ENCODE measurements at places on chromosomes 1 and 21.

DNA sequence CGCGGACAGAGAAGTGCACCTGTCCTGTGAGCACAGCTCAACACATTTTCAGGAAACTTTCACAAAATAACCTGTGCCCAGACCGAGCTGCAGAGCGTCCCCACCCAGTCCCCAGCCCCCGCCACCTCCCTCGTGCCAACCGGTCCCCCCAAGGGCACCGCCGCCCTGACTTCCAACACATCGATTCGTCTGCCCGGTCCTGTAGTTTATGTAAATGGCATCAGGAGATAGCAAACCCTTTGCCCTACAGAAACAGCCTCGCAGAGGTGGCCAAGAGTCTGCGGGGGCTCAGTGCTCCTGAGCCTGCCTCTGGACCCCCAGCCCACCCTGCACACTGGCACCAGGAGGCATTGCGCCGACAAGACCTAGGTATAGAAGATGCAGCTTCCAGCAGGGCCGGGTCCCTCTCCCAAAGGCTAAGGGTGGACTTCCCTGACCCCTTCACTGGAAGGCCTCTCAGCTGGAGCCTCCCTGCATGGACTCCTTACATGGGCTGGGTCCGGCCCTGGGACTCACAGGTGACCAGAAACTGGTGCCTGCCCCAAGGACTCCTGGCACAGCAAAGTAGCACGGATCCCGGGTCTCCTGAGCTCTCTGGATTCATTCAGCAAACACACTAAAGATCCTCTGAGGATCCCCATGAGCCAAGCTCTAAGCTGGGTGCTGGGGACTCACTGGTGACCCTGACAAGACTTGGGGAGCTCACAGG, 6.6 kb upstream of the PLEKHG5 start:
- no peak for DNase-seq

DNA sequence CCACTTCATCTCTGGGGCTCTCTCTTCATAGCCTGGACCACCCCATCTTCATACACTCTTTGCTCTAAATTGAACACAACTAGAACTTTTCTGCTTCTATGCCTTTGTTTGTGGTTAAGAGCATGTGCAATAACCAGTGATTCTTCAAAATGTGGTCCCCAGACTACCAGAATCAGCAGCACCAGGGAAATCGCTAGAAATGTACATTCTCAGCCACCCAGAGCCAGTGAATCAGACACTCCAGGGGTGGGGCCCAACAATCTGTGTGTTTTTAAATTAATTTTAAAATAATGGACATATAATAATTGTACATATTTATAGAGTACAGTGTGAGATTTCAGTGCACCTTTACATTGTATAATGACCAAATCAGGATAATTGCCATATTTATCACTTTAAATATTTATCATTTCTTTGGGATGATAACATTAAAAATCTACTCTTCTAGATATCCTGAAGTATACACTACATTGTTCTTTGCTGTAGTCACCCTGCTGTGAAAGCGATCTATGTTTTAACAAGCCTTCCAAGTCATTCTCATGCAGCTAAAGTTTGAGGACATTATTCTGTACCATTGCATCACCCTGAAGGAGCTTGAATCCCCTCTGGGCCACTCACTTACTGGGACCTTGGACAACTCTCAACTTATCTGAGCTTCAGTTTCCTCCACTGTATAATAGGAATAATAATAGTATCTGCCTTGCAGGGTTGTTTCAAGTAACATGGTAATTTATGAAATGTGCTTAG, 10.8 kb downstream of the GRHL3 start:
- peak; percentile 65 for DNase-seq

- DNase-seq: no peak
Measured at GRCh38 chr1:201632364-201632952, 93.5 kb downstream of the NAV1 start.

GRCh38 chr1:55007625-55008024, 8.9 kb downstream of the BSND start:
- peak; percentile 13 for DNase-seq

- no peak for DNase-seq
Measured at GRCh38 chr1:83131692-83131955, 867.3 kb downstream of the TTLL7 start.

- no peak for DNase-seq
Measured at GRCh38 chr1:161905269-161905884, 118.3 kb downstream of the OLFML2B start.

GRCh38 chr1:65911679-65912078, 119.0 kb downstream of the PDE4B start:
- no peak for DNase-seq

DNA sequence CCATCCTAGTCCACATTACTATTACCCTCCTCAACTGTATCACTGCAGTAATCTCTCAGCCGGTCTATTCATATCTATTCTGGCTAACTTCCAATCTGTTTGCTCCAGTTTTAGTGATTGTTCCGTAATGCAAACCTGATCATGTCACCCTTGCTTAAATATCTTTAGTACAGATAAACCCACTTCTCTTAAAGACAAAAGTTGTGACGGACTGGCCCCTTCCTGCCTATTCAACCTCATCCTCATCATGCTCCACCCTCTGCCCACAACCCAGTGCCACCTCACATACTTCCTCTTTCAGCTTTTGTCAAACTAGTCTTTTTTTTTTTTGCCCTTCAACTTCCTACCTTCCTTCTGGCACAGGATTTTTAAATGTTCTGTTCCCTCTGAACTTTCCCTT, 2.8 kb upstream of the C1orf162 start:
- no peak for DNase-seq

DNA sequence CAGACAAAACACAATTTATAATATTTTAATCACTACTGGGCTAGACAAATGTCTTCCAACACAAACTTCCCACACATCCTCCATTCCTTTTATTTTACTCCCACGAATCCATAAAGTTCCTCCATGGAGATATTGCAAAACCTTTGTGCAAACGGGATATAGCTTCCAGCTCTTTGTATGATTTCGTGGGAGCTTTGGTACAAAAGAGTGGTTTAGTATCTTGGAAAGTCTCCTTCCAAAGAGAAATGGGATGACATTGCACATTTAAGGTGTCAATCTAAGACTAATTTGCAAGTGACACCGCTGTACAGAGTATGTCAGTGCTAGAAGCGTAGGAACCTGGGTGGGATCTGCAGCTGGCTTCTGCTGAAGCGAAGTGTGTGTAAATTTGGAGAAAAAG, 455.2 kb upstream of the RUNX1 start:
- no peak for DNase-seq

DNA sequence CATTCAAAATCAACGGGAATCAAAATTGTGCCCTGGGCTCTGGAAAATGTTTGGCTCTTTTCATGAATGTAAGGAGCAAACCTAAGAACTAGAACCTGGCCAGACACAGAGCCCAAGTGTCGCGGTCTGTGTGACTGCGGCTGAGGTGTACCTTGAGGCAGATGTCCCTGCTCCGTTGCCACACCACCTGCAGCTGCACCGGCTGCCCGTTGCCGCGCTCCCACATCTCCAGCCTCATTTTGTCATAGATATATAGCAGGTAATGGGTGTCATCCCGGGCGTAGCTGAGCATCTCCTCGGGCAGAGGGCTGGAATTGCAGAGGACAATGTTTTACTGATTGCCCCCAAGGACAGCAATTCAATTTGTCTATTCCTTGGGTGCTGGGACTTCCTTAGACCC, 18.7 kb downstream of the EXOSC10 start:
- no peak for DNase-seq

DNA sequence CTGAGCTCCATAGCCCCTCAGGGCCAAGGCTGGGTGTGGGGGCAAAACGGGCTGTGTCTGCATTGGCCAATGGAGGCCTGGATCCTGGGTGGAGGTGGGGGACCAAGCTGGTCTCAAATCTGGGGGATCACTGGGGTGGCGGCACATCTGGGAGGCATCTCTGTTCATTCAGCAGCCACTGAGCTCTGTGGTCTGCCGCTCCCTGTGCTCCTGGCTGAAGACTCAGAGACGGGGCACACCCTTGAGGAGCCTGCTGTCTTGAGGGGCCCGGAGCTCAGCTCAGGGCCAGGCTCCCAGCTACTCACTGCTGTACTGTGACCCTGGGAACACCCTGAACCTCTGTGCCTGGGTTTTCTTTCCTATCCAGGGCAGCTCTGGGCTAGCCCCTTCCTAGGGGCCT, 90.3 kb upstream of the WNT4 start:
- no peak for DNase-seq

GRCh38 chr1:55064071-55064581, 24.8 kb downstream of the PCSK9 start:
- DNase-seq: no peak
